ENCODE measurements at places on chromosomes 2 and 18.

DNA sequence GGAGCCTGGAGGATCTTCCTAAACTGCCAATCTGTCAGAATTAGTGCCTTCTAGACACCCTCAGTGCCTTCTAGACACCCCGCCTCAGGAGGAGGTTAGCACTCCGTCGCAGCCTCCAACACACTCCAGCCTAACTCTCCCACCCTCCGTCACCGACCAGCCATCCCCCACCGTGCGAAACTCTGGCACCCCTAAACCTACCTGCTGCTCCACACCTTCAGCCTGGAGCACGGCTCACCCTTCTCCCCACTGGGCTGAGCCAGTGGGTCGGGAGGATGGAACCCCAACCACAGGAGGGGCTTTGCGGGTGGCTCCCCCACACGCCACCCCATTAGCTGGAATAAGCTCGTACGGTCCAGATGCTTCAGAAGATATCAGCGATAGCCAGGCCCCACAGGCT is 468.9 kb upstream of the HS6ST1 start:
- DNase-seq, result no peak

DNA sequence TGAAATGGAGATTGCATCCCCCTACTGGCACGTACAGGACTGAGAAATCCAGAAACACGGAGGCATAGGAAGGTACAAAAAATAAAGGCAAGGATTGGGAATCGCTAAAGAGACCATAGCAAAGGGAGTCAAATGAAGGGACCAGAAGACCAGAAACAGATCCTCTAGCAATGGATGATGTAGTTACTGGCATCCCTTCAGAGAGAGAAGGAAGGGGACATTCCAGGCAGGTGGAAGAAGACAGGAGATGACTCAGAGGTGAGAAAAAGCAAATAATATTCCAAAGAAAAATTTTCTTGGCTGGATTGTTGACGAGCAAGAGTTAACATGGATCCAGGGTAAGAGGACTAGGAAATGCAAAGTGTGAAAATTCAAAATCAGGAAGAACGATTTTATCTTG is 78.4 kb upstream of the FZD7 start:
- no peak for DNase-seq

GRCh38 chr2:1708476-1709334 is 35.6 kb downstream of the PXDN start:
- DNase-seq, result no peak

GRCh38 chr2:17543848-17544247 is 3.4 kb downstream of the VSNL1 start:
- no peak for DNase-seq

- DNase-seq, result no peak
Observed at GRCh38 chr2:26640331-26640745, 828 bp downstream of the CIB4 start.

DNA sequence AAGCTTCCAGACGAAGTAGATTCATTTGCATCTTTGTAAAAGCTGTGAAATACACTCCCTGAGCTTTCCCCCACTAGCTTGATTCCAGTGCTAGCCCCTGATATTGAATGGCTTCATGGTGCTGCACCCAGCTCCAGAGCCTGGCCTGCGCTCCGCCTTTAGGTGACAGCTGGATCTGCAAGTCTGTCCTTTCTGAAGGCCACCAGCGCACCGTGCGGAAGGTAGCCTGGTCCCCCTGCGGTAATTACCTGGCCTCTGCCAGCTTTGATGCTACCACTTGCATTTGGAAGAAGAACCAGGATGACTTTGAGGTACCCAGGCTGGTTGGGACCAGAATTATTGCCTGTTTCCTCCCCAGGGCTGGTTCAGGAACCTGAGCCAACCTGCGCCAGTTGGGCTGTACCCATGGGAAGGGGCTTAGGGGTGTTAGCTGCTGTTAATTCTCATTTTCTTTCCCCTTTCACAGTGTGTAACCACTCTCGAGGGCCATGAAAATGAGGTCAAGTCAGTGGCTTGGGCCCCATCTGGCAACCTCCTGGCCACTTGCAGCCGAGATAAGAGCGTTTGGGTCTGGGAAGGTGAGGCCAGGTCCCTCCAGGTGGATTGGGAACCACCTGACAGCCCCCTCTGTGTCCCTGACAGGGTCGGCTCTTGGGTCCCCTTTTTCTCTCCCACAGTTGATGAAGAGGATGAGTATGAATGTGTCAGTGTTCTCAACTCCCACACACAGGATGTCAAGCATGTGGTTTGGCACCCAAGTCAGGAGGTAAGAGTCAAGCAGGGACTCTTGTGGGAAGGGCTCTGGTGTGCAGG is 1.3 kb downstream of the CIAO1 start:
- DNase-seq, result no peak

GRCh38 chr18:44943311-44943881 is 262.7 kb downstream of the SETBP1 start:
- no peak for DNase-seq

DNA sequence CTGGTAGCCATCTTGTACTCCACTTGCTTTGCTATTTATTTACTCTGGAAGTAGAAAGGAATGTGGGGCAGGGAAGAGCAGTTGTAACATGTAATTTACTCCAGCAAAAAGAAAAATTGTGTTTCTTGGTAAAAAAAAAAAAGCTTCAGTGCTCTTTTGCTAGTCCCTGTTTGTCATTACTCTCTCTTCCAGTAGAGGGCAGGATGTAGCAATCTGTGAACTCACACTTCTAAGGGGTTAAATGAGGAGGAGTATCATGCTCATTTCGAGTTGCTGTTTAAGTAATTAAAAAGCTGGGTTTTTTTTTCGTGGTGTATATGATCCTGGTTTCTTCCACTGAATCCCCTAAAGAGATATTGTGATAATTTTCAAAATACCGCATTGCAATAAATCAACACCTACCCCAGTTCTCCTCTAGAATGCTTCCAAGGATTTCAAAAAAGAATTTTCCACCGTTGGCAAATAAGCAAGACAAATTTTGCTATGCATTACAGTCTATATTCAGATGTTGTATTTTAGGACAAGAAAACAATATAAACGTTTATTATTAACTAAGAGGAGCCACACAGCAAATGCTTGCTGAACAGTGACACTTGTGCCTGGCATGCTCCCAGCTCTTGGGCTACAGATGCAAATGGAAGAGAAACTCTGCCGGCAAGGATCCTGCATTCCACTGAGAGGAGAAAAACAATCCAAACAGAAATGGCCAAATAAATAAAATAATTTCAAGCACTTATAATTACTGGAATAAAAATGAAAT is 261.6 kb downstream of the ASXL3 start:
- DNase-seq, result no peak

DNA sequence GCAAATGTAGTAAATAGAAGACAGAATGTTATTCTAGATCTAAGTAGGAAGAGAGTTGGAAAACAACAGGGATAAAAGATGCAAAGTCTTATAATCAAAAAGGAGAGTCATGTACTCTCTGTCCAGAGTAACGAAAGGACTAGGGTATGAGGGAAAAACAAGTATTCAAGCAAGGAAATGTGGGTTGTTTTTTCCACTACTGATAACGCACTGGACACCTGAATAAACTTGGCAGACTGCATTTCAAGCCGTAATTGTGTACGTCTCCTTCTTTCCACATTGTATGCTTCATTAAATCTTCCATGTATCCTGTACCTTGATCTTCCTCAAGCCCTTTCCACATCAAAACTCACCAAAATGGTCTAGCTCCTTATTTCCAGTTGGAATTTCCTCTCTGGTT is 420.6 kb downstream of the ZEB2 start:
- no peak for DNase-seq

DNA sequence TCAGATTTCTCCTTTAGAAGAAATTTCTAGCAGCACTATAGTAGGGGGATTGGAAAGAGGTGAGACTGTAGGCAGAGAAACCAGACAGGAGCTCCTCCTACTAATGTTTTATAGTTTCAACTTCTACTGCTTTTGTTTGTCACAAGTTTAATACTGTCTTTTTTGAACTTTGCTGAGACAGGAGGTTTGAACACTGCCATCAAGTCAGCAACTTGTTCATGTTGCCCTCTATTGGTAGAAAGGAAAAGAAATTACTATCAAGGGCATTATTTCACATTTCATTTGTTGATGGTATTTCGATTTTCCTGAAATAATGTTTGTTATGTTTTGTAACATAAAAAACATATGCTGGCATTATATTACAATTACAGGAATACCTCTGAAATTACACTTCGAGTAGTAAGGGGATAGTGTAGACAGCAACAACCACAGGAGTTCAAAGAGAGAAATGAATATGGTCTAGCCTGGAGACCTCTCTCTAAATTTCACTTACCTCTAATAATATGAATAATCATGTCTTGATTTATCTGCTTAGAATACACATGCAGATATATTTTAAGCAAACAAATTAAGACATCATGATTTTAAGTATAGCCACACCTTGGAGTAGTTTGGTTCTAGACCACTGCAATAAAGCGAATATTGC is 12.4 kb upstream of the CCDC88A start:
- no peak for DNase-seq

GRCh38 chr2:113895819-113896563 is 6.1 kb downstream of the ACTR3 start:
- no peak for DNase-seq

GRCh38 chr2:164554487-164554886 is 66.8 kb downstream of the GRB14 start:
- no peak for DNase-seq

DNA sequence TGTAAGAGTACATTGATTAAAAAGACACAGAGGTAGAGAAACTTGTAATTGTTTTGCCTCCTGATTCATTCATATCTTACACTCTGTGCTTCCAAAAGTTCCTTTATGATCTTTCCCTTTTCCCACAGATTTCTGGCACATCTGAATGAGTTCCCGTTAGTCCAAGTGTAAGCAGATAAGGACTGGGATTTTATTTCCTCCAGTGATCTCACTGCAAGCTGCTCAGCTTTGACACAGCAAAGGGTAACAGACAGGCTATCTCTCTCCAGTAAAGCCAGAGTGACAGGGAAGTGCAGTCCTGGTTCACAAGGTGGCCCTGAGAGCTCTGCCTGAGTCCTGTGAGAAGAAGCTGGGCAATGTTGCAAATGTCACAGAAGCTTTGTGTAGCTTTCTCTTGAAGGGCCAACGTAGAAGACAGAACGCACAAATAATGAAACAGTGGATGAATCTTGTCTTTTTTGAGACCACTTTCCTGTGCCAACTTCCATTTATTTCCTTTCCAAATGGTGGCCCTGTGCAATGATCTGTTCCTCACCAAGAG is 32.5 kb upstream of the KCNE4 start:
- no peak for DNase-seq

GRCh38 chr18:8834881-8835280 is 129.5 kb downstream of the MTCL1 start:
- DNase-seq, result no peak

DNA sequence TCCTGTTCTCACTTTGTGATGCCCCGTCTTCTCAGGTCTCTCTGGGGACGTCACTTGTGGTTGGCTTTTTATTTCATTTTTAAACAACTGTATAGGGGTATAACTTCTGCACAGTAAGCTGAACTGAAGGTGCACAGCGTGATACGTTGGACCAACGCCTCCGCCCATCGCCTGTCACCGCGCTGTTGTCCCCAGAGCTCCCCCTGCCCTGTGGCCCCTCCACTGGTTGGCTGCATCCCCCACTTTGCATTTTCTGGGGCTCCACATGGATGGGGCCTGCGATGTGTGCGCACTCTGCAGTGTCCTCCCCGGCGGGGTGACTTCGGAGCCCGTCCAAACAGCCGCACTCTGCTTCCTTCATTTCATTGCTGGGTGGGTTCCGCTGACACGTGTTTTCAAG is 14.3 kb downstream of the GPR35 start:
- DNase-seq, result no peak

GRCh38 chr2:25483607-25484266 is 142.0 kb upstream of the DNMT3A start:
- no peak for DNase-seq

DNA sequence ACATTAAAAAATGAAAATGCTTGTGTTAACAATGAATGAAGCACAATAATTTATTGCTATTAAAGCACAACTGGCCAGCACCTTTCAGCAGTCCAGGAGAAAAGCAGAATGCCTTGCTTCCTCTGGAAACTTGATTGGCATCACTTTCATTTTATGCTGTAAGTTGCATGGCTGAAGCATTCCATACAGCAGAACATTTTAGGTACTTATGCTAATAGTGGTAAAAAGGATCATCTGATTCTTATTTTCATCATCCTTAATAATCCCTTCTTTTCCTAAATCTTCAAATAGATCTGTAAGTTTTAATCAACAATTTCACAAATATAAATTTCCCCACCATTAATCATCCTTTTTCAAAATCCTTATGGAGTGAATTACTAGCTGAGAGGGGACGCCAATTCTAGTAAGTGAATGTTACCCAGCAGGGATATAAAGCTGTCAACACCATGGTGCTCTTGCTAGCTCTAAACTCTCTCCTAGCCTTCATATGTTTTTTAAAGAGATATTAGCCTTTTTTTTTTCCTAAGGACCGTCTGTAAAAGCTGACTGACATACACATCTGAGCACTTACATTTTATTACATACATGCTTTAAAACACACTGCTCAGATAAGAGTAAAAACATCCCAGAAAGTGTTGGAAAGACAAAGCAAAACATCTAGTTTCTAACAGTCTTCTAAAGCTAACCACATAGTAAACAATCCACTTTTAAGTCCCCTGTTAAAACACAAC is 5.3 kb downstream of the SATB2 start:
- DNase-seq, result no peak

- DNase-seq, result no peak
Observed at GRCh38 chr2:151651274-151651673, 83.0 kb downstream of the NEB start.

- DNase-seq, result no peak
Observed at GRCh38 chr18:54388203-54389142, 30.8 kb downstream of the C18orf54 start.

- no peak for DNase-seq
Observed at GRCh38 chr2:237935740-237936452, 30.9 kb upstream of the UBE2F start.

- DNase-seq, result no peak
Observed at GRCh38 chr18:46542545-46542944, 114.5 kb downstream of the LOXHD1 start.

- no peak for DNase-seq
Observed at GRCh38 chr2:232464544-232464885, 8.6 kb downstream of the ALPI start.

DNA sequence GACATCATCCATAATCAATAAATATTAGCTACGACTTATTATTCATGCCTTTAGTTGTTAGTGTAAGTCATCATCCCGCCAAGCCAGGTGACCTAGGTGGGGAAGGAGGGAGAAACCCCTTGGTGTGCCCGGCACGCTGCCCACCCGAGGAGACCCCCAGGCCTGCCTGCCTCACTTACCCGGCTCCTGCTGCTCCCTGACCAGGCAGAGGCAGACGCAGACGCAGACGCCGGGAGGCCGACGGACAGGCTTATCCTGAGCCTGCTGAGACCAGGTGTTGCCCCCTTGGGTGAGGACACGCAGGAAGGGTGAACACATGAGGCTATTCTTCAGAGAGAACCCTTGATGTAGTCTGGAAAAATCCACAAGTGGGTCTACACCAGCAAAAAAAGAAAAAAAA is 401.8 kb downstream of the GALR1 start:
- no peak for DNase-seq

- no peak for DNase-seq
Observed at GRCh38 chr2:643334-643733, 33.9 kb downstream of the TMEM18 start.

DNA sequence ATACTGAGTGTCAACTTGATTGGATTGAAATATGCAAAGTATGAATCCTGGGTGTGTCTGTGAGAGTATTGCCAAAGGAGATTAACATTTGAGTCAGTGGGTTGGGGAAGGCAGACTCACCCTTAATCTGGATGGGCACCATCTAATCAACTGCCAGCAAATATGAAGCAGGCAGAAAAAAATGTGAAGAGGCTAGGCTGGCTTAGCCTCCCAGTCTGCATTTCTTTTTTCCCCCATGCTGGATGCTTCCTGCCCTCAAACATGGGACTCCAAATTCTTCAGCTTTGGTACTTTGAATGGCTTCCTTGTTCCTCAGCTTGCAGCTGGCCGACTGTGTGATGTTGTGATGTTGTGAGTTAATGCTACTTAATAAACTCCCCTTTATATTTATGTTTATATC is 577.4 kb downstream of the CPS1 start:
- DNase-seq, result no peak

Data from NCI-H187 (cell line).